Retinal pigment epithelial cell (primary cell): ENCODE measurements at places on chromosomes 1 and 21.

DNA sequence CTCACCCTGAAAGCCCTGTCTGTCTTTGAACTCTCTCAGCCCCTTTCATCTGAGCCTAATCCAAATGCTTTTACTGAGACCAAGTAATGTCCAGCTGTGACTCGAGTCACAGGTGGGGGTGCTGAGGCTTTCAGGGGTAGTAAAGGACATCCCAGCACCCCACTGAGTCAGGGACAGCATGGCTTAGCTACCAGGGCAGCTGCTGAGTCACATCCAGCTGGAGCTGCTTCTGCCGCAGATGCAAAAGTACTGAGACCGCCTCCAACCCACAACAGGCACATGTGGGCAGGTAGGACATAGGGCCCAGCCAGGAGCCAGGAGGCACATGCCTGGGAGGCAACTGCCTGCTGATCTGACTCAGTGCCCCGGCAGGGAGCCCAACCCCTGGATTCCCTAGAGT is 6.7 kb upstream of the VSIG8 start:
- no peak for DNase-seq

GRCh38 chr1:81238129-81238528 is 562.6 kb upstream of the ADGRL2 start:
- no peak for DNase-seq

DNA sequence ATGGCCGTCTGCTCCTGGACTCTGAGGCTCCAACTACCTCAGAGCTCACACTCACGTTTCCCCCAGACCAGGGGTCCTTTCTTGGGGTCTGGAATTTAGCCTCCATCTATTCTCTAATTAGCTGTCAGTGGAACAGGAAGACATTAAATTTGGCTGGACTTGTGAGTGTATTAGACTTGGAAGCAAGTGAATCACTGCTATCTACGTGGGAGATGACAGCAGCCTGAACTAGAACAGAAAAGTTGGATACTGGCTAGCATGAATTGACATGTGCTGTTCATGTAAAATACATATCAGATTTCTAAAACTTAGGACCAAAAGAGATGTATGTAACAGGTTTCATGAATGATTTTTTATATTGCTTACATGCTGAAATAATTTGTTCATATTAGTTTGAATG is 28.0 kb downstream of the TAF5L start:
- no peak for DNase-seq

GRCh38 chr1:158147401-158147800 is 33.3 kb upstream of the CD1D start:
- no peak for DNase-seq

- no peak for DNase-seq
Measured at GRCh38 chr1:155941845-155942531, 550 bp downstream of the RXFP4 start.

DNA sequence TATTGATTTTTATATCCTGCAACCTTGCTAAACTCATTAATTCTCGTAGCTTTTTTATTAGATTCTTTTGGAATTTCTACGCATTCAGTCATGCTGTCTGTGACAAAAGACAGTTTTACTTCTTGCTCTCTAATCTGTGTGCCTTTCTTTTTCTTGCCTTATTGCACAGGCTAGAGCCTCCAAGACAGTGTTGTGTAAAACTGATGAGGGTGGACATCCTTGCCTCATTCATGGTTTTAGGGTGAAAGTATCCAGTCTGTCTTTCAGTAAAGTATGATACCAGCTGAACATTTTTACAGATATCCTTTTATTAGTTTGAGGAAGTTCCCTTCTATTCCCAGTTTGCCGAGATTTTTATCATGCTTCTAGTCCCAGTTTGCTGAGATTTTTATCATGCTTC is 133.8 kb downstream of the HS2ST1 start:
- DNase-seq = no peak

DNA sequence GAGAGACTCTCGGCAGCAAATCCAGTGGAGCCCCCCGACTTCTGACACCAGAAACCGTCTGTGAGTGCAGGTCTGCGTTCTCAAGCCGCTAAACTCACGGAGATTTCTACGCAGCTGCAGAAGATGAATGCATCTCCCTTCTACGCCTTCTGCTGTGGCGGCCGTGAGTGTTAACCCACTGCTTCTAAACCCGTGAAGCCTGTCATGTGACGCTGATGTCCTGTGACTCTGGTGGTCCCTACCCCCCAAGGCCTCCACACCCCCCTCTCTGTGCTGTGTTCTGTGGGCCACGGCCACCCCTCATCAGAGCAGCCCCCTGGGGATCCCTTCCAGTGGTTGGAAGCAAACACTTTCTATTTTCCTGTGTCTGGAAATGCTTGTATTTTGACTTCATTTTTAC is 33.9 kb upstream of the COL18A1 start:
- DNase-seq = no peak

DNA sequence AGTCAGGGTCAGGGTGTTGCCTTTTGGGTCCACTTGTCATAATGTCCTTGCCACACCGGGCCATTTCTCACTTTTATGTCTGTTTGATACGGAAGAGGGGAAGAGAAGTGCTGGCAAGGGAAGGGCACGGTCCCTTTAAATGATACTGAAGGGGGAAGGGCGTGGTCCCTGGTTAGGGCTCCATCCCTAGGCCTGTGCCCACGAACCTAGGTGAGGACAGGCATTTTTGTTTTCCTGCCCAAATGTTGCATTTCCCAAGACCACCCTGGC is 25.2 kb downstream of the B3GALT5 start:
- no peak for DNase-seq

DNA sequence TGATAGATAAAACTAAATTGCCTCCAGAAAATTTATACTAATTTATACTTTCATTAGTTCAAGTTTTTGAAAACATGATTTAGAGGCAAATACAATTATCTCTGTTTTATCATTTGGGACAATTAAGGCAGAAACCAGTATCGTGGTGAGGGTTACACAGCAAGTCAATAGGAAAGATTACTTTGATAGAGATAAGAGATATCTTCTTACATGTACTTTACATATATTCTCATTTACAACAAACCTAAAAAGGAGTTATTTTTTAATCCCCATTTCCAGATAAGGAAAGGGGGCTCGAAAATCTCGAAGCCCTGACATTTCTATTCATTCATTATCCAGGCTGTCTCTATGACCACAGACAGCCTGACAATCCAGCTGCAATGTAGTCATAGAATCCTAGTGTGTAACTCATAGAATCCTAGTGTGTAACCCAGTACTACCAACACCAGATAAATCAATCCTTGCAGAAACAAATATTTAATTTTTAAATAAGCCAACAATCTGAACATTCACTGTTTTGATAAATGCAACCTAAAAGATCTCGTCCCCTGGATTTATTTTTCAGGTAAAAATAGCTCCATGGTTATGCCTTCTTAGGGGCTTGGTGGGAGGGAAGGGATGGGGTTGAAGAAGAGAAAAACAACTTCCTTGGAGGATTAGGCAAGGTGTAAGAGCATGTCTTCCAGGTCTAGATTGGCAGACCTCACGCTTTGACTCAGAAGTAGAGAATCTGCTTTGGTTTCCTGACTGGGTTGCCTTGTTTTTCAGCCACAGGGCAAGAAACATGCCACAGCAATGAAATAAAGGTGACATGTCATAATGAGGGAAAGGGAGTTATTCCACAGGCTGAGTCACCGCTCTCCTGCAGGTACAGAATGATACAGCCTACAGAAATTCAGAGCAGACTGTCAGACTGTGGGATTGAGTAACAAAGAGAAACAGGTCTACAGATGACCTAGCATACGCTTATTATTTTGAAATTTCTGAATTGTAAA is 45.6 kb downstream of the IRF2BP2 start:
- peak; percentile 73 for DNase-seq

GRCh38 chr1:156086256-156086662 is 4.0 kb upstream of the MEX3A start:
- peak; percentile 77 for DNase-seq

DNA sequence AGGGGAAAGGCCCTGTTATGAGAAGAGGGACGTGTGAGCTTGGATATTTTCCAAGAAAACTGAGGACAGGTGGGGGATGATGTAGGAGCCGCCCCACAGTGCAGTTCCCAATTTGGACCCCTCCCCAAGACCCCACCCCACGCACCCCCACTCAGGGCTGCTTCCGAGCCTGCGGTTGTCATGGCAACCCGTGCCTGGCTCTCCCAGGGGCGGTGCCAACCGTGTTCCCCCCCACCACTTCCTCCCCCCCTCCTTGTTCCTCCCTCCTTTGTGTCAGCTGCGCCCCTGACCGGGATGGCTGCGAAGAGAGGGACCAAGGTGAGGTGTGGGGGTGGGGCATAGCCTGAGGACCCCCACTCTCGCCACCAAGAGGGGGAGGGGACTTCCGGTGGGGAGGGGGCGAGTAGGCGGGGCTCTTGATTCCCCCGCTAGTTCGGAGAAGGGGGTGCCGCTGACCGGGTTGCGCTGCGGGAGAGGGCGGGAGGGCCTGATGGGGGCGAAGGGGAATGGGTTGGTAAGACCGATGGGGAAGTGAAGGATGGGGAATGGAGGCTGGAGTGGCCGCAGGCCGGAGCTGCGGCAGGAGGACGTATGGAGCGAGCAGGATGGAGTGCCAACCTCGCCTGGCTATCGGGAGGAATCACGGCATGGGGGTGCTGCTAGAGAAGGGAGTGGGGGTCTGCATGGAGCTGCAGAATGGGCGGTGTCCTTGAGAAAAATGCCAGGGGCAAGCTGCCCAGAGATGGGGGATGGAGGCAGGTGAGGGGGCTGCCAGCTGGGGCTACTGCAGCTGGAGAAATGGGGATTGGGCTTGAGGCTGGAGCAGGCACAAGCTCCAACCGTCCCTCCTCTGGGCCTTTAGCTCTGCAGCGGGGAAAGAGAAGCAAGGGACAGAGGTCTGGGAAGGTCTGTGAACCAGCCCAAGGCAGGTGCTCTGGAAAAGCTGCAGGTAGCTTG is 953 bp downstream of the TRIM46 start:
- no peak for DNase-seq

DNA sequence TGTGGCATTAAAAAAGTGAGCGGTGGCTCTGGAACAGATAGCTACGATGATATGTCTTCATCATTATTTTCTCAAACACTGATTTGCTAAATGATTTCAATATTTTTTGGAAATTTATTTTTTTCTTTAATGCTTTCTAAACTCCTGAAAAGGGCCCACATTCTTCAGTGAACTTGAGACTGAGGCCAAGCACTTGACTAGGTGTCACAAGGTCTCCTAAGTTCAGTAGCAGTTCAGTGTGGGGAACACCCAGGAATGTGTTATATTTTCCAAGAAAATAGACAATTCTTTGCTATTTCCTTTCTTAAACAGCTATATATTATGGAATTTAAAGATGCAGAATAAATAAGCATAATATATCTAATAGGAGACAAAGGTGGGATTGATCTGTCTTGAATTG is 850.9 kb downstream of the USP25 start:
- DNase-seq = no peak

- DNase-seq = no peak
Measured at GRCh38 chr1:221376286-221376685, 365.6 kb downstream of the DUSP10 start.

- no peak for DNase-seq
Measured at GRCh38 chr1:202801175-202801574, 7.0 kb downstream of the KDM5B start.

DNA sequence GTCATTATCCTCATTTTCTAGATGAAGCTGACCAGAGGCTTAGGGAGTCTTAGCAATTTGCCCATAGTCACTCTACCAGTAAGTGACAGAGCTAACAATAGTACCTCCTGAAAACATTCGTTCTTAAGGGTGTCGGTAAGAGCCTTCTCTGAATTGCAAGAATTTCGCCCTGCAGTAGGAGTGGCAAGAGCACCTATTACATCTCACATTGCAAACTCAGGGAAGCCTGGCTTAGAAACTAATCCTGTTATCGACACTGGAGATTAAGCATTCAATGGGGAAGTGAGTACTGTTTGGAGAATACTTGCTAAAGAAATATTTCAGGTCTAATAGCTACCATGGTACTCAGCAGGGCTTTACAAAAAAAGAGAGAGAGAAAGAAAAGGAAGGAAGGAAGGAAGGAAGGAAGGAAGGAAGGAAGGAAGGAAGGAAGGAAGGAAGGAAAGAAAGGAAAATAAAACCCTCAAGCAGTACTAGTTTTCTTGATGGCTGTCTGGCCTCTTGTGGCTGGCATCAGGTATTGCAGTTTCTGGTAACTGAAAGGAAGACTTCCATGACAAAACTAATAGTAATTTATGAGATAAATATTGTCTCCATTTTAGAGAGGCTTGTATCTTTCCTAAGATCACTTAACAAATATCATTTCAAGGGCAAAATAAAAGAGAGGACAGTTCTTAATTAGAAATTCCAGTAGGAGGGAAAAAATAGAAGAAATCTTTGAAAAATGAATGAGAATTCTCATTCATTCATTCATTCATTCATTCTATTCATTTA is 10.4 kb downstream of the C1orf226 start:
- peak; percentile 73 for DNase-seq

GRCh38 chr1:168146626-168147025 is 9.9 kb upstream of the GPR161 start:
- no peak for DNase-seq

DNA sequence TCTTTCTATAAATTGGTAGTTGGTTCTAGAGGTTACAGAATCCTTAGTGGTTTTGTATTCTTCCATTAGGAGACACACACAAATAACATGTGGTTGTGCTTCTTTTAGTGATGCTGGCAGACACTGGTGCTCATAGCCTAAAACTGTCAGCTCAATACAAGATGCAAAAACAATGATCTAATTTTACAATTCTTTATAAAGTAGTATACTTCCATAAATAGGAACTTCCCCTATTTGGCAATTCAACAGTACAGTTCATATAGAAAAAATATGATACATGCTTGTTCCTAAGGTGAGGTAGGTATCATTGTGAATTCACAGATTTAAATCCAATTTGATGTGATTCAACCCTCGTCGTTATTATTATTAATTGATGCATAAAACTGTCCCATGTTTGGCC is 20.8 kb upstream of the CCDC17 start:
- DNase-seq = no peak

- no peak for DNase-seq
Measured at GRCh38 chr1:150751443-150751842, 14.1 kb downstream of the CTSS start.

- no peak for DNase-seq
Measured at GRCh38 chr1:205287076-205287475, 34.5 kb downstream of the NUAK2 start.

- DNase-seq = no peak
Measured at GRCh38 chr1:12127206-12127810, 39.5 kb upstream of the TNFRSF1B start.

GRCh38 chr1:167722870-167723251 is 1.1 kb downstream of the MPZL1 start:
- no peak for DNase-seq

DNA sequence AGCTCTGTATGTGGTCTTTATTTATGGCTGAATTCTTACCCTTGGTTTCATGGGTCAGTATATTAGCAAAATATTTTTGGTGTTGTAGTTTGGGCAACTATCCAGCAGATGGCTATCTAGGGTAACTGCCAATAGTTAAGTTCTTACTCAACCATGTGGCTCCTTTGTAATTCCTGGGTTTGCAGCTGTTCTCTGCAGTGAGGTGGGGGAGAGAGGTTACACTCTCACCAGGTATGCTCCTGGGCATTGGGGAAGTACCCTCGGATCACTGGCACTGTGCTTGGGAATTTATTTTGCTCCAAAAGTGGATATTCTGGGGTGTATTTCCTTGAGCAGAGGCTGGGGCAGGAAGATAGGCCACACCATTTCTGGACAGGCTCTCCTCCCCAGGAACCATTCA is 436.7 kb upstream of the TMPRSS15 start:
- no peak for DNase-seq
